OCI-M1 (cell line): ENCODE measurements at places on chromosomes 1 and 21.

GRCh38 chr1:244325056-244325758, 126.5 kb downstream of the ADSS2 start:
- peak; percentile 91 for DNase-seq

- no peak for DNase-seq
Measured at GRCh38 chr1:34408011-34408410, 231.3 kb downstream of the C1orf94 start.

- DNase-seq, result no peak
Measured at GRCh38 chr1:230248016-230248888, 177.9 kb downstream of the PGBD5 start.

- no peak for DNase-seq
Measured at GRCh38 chr1:205810448-205811157, 2.4 kb downstream of the SLC41A1 start.

DNA sequence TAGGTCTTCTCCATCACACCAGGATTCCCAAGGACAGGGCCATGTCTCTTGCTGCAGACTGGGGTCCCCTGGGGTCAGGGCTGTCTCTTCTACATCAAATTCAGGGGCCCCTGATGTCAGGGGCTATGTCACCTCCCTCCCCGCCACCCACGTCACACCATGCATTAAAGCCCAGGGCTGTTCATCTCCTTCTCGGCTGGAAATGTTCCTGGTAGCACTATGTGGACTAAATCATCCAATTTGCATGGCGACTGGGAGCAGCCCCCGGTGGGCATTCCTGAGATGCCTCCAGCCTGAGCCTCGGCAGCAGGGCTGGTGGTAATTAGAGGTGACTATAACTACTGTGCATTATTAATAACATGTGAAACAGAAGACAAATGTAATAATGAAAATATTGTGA, 151.7 kb upstream of the HMGB4 start:
- DNase-seq, result no peak

- DNase-seq, result peak; percentile 73
Measured at GRCh38 chr21:36005018-36005417, 55.3 kb downstream of the SETD4 start.

- DNase-seq, result no peak
Measured at GRCh38 chr1:52876843-52877242, 34.3 kb downstream of the ZYG11A start.

- no peak for DNase-seq
Measured at GRCh38 chr1:8223526-8223925, 94.4 kb upstream of the SLC45A1 start.

DNA sequence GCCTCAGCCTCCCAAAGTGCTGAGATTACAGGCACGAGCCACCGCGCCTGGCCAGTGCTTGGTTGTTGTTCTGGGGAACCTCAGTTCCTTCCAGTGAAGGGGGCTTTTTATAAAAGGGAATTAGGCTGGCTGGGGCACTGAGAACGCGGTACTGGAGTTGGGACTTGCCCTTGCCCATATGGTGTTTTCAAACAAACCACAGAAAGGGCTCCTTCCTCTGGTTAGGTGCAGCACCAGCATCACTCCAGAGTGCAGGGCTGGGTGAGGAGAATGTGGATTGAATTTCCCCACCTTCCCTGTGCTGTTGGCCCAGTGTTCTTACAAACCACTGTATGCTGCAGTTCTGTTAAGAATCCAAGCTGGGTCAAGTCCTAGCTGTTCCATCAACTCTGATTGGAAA, 5.3 kb downstream of the MAN1C1 start:
- DNase-seq, result no peak

GRCh38 chr1:16189003-16189402, 23.4 kb downstream of the ARHGEF19 start:
- no peak for DNase-seq

DNA sequence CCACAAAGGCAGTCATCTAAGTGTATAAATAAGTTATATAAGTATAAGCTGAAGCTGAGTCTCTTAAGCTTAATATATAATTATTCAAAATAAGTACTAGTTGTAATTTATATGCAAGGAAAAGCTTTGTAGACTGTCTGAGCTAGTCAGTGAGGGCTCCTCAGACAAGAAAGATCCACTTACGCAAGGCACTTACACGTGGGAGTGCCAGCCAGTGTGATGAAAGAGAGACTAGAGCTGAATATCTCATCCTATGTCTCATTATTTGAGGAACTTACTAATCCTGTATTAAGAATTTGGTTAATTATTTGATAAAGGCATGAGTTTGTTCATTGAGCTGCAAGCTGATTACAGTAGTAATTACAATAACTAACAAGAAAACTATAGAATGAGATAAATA, 146.9 kb downstream of the PDE4B start:
- no peak for DNase-seq

GRCh38 chr1:232813097-232813496, 7.9 kb downstream of the MAP10 start:
- DNase-seq, result no peak

- no peak for DNase-seq
Measured at GRCh38 chr1:233500106-233500505, 113.8 kb upstream of the KCNK1 start.

DNA sequence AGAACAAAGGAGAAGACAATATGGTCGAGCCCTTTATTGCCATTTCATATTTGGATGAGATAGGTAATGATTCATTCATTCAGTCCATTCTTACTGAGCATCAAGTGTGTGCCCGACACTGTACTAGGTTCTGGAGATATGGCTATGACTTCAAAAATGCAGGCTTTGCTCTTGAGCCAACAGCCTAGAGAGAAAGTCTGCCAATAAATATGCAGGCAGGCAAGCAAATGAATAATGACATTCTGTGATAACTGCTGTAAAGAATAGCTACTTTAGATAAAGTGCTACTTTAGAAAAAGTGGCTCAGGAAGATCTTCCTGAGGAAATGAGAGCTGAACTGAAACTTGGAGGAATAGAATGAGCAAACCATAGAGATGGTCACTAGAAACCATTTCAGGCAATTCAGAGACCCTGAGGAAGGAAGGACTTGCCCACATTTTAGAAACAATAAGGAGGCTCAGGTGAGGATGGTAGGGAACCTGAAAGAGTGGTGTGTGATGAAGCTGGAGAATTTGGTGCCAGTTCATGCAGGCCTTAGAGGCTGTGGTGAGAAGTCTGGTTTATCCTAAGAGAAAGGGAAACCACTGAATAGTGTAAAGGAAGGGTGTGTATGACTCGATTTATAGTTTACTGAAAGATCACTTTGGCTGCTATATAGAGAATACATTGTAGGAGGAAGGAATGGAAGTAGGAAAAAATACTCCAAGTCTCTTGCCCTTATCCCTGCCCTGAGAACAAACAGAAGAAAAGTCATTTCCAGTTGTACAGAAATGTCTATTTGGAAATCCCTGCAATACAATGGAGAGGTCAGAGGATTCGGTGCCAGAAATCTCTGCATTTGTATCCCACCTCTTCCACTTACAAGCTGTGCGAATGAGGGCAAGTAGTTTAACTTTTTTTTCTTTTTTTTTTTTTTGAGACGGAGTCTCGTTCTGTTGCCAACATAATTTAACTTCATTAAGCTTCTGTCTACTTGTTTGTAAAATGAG, 167.9 kb downstream of the VPS13D start:
- no peak for DNase-seq

GRCh38 chr1:52359676-52360594, 6.1 kb downstream of the CC2D1B start:
- no peak for DNase-seq

GRCh38 chr1:184513421-184513820, 126.6 kb downstream of the C1orf21 start:
- no peak for DNase-seq

DNA sequence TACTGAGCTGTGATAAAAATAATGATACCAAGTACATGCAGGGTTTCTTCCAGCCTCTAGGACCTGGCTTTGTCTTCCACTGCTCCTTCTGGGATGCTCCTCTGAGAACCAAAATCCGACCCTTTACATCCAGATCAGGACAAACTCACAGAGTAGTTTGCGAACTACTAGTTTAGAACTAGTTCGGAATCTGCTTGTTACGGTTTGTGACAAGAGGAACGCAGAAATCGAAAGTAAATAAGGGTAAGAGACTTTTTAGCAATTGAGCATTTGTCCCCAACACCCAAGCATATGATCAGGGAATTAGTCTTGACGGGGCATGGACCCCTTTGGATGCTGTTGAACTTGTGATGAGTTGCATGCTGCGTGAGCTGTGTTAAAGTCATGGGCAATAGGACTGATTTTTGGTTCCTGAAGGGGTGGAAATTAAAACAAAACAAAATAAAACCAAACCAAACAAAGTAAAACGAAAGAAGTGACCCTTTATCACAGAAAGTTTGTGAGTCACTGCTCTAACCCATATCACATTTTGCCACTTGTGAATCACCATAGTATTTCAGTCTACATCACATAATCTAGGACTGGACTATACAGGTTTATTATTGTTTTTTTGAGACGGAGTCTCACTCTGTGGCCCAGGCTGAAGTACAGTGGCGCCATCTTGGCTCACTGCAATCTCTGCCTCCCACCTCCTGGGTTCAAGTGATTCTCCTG, 35.7 kb upstream of the ERRFI1 start:
- peak; percentile 10 for DNase-seq

DNA sequence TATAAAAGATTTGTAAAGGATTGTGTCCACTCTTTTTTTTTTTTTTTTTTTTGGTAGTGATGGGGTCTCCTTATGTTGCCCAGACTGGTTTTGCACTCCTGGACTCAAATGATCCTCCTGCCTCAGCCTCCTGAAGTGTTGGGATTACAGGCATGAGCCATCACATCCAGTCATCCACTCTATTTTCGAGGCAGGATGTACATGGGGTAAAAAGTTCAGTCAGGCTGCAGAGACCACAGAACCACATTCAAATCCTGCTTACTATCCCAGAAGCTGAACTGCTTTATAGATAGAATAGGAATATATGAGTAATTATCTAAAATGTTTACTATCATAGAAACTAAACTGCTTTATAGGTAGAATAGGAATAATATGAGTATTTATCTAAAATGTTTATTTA, 26.0 kb upstream of the KCNK2 start:
- no peak for DNase-seq

DNA sequence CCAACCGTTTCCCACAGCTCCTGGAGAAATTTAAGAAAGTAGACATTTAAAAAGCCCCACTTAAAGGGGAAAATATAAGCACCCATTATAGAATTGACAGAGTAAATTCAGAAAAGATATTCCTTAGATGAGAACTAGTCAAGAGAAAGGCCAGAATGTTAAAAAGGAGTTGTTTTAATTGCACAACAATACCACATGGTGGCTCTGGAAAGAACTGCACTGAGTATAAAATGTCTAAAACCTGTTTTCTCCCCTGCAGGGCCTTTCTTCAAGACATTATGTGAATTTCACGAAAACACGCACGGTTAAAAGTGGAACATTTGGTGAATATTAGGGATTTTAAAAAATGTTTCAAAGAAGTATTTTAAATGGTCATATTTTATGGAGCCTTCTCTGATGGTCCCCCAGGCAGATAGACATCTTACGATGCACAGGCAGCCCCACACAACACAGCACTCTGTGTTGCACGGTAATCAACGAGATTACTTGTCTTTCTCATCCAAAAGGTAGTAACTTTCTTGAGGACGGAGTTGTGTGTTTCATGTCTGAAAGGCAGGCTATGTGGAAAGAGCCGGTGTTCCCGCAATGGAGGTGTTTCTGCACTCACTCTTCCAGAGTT, 101.9 kb downstream of the PRRX1 start:
- peak; percentile 60 for DNase-seq

DNA sequence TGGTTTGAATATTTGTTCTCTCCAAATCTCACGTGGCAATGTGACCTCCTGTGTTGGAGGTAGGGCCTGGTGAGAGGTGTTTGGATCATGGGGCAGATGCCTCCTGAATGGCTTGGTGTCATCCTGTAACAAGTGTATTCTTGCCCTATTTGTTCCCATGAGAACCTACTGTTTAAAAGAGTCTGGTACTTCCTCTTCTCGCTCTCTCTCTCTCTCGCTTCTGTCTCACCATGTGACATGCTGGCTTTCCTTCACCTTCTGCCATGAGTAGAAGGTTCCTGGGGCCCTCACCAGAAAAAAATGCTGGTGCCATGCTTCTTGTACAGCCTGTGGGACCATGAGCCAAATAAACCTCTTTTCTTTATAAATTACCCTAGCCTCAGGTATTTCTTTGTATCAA, 8.4 kb upstream of the PAXBP1 start:
- peak; percentile 43 for DNase-seq

- DNase-seq, result no peak
Measured at GRCh38 chr1:12593621-12594066, 24.4 kb downstream of the DHRS3 start.

DNA sequence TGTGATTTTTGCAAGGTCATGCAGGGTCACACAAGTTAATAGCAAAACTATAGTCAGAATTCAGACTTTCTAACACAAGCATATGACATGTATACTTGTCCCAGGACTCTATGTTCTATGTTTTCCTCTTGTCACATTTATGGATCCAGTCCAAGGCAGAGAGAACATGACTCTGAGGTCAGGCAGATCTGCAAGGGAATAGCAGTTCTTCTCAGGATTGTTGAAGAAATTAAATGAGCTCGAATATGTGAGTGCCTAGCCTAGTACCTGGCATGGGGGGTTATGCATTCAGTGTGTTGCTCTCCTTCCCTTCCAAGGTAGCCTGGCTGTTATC, 9.5 kb upstream of the RPTN start:
- DNase-seq, result peak; percentile 38

DNA sequence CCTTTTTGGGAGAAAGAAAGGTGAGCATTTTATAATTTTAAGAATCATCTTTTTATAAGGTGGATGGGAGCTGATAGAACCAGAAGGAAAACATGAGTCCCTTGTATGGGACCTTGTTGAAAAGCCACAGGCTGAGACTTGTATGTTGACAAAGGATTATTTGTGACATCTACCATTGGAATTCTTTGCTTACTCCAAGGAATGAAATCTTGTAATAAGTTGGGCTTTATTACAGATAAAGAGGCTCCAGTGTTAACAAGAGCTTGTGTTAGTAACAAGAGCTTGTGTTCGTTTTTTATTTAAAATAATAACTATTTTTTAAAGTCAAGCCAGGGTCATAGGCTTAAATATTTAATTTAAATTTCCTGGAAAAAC, 201.1 kb upstream of the CHRM3 start:
- no peak for DNase-seq

DNA sequence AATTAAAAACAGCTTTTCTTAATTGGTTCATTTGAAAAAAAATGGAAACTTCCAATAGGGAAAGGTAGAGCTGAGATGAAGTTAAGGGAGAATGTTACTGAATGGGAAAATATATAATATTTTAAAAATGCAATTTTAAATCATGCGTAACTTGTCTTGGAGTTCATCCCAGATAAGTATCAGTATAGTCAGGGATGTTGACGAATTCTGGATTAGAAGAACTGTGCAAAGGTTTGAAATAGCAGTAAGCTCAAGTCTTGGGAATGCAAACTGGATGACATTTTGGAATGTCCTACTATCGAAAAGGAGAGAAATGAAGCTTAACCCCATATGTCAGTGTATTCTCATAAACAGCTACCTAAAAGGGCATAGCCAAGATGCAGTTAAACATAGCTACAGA, 4.0 kb upstream of the ST6GALNAC3 start:
- DNase-seq, result no peak
